Melanocyte of skin (primary cell): ENCODE measurements at places on chromosomes 5 and 9. TPM values are rescaled to one million over a fixed set of nuclear protein-coding genes. Genes with fewer than 3 reads are reported as not detected.

The ACSL6 gene
- total RNA-seq, result 1.0 and 1.1 TPM in 2 replicates

The ABL1 gene
- 52.3 and 57.7 TPM in 2 replicates for total RNA-seq

The PCDHGA8 gene
- 0.67 and 1.1 TPM in 2 replicates for total RNA-seq

The EXOSC3 gene
- total RNA-seq, result 37.3 and 57.7 TPM in 2 replicates

The GADD45G gene
- 0.36 TPM in 1 of 2 replicates, not detected in the other for total RNA-seq

The ZNF454 gene
- 0.34 and 1.1 TPM in 2 replicates for total RNA-seq

The CORO2A gene
- 4.5 and 7.3 TPM in 2 replicates for total RNA-seq

The CACFD1 gene
- total RNA-seq, result 1.4 and 2.7 TPM in 2 replicates

The CCNJL gene
- total RNA-seq, result 8.5 and 8.7 TPM in 2 replicates

The ANKRD55 gene
- total RNA-seq, result not detected in 2 replicates

The RELL2 gene
- 4.8 and 7.3 TPM in 2 replicates for total RNA-seq
